ENCODE measurements at places on chromosomes 1 and 21. TPM values are rescaled to one million over a fixed set of nuclear protein-coding genes. Genes with fewer than 3 reads are reported as not detected.

DNA sequence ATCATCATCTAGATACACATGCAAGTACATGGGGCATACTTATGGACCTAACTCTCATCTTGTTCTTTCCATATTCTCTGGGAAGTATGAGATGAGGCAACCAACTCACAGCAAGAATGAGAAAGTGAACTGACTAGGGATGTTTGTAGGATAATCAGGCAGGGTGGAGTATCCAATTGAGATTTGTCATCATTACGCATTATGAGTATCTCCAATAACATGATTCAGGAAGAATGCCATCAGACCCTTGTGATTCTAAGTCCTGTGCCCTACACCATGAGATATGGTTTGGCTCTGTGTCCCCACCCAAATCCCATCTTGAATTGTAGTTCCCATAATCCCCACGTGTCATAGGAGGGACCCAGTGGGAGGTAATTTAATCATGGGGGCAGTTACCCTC, 154.0 kb downstream of the SLC30A10 start:
- H3K27me3 ChIP-seq = no peaks in the 10 kb centered on the region
- no peaks in the 10 kb centered on the region for H3K36me3 ChIP-seq
- no peak overlapping the region for H3K4me3 ChIP-seq
- DNase-seq = no peak
- no peak overlapping the region for H3K27ac ChIP-seq

DNA sequence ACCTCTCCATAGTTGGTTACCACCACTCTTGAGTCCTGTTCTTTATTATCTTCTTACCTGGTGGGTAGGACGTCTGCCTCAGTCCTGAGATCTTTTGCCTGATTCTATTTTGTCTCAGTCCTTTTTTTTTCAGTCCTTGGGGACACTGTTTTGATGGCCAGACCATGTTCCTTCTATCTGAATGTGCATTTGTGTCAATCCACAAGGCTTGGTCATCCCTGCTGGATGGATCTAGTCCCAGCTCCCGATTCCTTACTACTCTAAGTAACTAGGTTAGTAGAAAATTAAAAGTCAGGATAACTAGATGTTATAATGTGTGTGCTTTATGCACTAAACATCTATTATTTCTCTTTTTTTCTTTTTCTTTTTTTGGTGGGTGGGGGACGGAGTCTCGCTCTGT, 28.1 kb upstream of the AK4 start:
- DNase-seq = no peak
- H3K4me3 ChIP-seq = no peak overlapping the region
- H3K36me3 ChIP-seq = no peaks in the 10 kb centered on the region
- no peaks in the 10 kb centered on the region for H3K27me3 ChIP-seq

Gene DISP3
- total RNA-seq = not detected

Gene AK2
- 106 TPM for total RNA-seq

Measured in upper lobe of right lung (tissue), 1 donor.